ENCODE measurements at places on chromosomes 16 and 17.

DNA sequence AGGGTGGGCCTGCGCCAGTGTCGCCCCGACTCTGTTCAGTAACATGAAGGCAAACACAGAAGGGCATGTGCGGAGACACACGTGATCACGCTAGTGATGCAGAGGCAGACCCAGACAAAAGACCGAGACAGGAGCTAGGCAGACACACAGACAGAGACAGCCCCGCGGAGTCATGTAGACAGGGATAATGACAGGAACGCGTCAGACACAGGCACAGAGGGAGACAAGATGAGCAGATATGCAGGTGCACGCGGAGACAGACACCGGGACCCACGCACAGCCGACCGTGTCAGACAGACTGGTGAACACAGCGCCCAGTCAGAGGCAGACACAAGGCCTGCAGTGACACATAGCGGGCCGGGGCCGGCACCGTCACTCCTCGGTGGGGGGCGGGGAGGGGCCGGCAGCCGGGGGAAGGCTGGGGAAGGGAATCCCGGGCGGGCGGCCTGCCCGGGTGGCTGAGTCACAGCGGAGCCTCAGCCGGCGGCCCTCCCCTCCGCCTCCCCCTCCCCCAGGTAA is 7.4 kb downstream of the KDM6B start:
- peak; percentile 75 for DNase-seq

DNA sequence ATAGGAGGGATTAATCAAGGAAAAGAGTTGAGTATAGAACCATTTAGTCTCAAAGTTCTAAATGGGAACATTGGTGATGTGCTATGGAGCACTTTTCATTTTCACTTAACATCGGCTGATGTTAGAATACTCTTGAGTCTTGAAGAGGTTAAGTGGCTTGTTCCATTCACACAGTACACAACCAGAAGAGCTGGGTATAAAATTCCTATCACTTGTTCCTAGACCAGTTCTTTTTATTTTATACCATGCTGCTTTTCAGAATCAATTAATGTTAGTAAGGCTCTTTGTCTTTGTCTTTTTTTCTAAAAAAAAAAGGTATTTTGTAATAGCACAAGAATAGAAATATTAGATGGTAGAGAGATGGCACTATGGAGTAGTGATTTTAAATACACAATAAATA is 1.7 kb upstream of the KRTAP1-1 start:
- no peak for DNase-seq

DNA sequence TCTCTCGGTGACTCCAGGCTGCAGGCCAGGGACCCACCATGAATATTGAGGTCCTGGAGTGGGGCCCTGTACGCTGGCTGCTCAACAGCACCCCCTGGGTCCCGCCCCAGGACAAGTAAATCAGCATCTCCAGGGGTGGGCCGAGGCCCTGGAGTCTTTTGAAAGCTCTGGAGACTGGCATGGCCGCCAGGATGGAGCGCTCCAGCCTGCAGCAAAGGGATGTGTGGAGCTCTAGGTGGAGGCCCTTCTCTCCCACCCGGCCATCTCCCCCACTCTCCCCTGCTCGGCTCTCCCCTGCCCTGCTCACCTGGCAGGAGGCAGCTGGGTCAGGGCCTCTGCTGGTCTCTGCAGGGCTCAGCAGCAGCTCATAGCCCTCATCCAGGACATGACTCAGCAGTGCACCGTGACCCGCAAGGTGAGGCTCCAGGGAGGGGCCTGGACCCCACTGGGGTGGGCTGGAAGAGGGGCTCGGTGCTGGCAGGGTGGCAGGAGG is 16.6 kb downstream of the SGSH start:
- DNase-seq, result no peak

- no peak for DNase-seq
These were observed 6.9 kb upstream of the ACTG1 start for GRCh38 chr17:81519284-81520020.

DNA sequence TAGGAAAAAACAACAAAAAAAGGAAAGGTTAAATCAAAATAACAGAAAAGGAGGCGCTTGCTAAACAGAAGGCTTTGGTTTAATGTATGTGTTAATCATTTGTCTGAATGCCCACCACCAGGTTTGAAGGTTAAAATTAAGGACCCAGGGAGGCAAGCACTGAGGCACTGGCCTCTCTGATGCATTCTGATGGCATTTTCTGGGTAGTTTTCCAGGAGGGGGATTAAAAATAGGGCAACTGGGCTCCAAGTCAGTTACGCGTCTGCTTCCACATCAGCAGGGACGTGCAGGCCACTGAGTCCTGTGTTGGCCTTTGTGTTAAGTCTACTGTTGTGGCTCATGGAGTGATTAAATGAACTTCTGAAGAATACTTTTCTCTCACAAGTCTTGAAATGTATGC is 26.9 kb downstream of the MARF1 start:
- no peak for DNase-seq

- DNase-seq, result no peak
These were observed 1.0 kb upstream of the ENDOV start for GRCh38 chr17:80413771-80414507.

DNA sequence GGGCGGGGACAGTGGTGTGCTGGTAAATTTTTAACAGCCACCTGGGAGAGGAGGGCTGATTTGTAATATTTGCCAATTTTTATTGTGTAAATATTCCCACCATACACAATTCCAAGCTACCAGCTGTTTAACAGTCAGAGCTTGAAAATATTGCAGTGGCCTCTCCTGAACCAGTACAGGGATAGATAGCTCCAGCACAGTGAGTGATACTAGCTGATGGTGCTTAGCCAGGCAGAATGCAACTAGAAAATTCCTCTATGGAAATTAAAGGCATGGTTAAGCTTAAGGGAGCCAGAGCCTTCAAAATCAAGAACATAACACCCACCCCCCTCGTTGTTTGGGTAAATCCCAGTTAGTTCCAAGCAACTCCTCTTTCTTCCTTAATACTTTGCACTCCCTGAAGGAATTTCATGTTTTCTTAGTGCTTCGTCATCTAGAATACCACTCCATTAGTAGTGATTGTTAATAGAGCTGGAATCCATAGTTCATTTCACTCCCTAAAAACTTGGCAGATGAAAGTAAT is 96.6 kb downstream of the CYB561 start:
- no peak for DNase-seq

DNA sequence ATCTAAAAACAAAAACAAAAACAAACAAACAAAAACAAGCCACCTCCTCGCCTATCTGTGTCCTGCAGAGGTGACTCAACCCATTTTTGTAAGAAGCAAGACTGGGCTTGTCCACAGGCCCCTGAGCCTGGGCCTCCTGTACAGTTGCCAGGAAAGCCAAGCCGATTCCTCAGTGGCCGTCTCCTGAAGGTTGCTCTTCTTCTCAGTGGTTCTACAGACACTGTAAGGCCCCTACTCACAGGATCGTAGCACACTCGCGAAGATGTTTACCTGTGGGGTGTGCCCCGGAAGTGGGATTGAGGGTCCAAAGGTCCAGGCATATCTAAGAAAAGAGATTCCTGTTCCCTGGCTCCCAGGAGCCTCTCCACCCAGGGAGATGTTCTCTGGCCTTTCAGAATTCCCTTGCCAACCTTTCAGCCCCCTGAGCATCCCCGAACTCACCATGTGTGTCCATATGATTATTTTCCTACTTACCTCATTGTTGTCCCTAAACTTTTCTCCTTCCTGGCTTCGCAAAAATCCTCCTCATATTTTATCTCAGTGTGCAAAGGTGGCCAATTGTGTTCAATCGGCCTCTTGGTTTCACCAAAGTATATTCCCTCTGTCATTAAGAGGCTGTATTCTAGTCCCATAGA is 7.5 kb upstream of the CES3 start:
- DNase-seq, result no peak

- no peak for DNase-seq
These were observed 3.0 kb downstream of the MRPL38 start for GRCh38 chr17:75901727-75902126.

DNA sequence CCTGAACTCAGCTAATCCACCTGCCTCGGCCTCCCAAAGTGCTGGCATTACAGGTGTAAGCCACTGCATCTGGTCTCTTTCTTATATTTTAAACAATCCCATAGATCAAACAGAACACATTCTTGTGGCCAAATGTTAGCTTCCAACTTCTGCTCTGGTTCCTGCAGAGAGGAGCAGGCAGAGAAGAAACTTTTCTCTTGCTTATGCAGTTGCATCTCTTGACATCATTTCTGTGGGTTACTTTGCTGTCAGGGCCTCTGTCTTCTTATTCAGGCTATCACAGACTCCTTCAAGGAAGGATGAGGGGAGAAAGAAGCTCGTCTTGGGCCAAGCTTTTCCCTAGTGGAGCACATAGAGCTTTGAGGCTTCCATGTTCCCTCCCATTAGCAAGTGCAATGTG is 7.8 kb downstream of the HSD17B2 start:
- DNase-seq, result no peak

DNA sequence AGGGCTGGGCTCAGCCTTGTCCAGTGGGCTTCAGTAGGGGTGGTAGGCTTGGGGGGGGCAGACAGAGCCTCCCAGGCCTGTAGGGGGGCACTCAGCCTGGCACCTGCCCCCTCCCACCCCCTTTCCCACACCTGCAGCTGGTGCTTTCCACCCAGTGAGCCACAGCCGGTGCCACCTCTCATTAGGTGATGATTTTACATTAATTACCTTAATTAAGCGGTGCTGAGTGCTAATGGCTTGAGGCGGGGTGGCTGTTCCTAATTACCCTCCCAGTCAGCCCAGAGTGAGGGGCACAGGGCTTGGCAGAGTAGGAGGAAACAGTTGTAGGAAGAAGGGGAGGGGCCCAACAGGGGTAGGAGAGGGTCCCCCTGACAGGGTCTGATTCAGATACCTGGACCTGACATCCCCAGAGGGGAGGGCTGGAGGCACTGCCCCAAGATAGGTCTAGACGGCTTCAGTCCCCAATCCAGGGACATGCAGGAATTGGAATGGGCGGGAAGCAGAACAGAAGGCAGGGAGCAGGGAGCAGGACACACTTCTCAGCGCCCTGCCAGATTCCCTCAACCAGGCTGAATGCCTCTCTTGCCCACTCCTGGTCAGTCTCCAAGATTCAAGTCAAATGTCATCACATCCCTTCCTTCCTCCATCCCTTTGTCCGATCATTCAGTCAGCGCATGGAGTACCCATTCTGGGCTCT is 26.5 kb upstream of the PHF12 start:
- DNase-seq, result no peak

DNA sequence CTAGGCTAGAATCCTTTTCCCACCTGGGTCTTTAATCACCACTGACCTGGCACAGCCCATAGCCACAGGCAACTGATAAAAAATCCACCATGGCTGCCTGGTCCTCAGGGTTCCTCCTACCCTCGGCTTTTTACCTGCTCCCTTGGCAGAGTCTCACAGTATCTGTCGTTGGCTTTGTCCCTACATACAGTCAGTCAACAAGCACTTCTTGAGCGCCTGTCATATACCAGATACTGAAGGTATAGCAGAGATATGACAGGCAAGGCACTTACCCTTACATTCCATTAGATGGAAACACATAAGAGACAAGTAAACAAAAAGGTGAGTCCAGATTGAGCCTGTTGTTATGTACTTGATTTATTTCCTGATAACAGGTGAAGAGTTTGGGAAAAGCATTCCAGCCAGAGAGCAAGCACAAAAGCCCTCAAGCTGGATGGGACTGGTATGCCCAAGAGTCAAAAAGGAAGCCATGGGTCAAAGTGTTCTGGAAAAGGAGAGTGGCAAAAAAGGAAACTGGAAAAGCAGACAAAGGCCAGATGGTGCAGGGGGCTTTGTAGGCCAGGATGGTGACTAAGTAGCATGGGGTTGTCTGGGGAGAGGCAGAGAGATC is 247.0 kb downstream of the CHD9NB start:
- DNase-seq, result no peak

DNA sequence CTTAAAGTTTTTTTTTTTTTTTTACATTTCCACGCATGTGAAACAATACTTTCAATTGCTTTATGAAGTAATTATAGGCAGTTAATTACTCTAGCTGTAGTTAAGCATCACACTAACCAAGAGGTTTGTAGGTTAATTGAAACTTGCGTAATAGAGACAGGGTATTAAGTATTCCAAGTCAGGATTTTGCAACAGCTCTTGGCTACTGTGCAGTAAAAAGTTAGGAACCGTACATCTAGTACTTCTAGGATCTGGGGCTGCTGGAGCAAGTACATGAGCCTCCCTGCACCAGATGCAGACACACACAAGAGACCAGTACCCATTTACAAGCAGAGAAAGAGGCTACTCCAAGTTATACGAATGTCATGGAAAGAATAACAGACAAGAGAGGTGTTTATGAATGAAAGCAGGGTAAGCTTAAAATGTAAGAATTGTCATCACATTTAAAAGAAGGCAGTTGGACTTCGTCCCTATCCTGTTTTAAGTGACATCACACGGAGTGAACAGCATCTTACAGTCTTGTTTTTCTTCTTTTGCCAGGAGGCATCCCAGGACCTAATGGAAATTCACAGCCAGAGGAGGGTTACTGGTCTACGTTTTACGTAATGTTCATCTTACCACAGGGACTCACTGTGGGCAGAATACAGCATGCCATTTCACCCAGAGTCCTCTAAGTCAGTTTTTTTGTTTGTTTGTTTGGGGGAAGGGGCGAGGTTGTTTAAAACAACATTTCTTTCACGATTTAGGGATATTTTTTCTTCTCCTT is 379.6 kb upstream of the PSMD7 start:
- DNase-seq, result no peak

- DNase-seq, result no peak
These were observed 48.6 kb downstream of the CDRT4 start for GRCh38 chr17:15418781-15419180.

GRCh38 chr16:27471661-27472060 is 69.7 kb downstream of the IL21R start:
- no peak for DNase-seq

- no peak for DNase-seq
These were observed 19.0 kb upstream of the ITPRIPL2 start for GRCh38 chr16:19094542-19095365.

DNA sequence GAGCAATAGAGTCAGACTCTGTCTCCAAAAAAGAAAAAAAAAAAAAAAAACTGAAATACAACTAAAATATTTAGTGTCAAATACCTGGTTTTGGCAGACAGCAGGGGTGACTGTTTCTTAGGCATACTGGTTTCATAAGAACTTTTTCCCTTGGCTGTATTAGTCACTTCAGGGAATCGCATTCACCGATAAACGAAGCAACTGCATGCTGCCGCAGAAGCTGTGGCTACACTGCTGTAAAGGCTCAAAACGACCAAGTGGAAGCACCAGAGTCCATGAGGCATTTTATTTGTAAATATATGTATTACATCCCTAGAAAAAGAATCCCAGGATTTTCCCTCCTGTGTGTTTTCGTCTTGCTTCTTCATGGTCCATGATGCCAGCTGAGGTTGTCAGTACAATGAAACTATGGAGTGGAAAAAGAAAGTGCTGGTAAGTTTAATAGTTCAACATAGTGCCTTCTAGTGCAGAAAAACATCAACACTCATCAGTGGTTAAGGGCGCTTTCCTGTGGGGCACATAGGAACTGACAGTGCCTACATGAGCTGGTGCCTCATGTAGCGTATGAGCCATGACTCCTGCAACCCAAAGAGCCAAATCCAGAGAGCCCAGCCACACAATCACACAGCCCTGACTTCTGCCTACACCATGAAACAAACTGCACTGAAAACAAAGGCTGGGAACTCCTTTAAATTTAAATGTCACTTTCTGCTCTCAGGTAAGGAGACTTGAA is 7.3 kb downstream of the RPS15A start:
- no peak for DNase-seq

DNA sequence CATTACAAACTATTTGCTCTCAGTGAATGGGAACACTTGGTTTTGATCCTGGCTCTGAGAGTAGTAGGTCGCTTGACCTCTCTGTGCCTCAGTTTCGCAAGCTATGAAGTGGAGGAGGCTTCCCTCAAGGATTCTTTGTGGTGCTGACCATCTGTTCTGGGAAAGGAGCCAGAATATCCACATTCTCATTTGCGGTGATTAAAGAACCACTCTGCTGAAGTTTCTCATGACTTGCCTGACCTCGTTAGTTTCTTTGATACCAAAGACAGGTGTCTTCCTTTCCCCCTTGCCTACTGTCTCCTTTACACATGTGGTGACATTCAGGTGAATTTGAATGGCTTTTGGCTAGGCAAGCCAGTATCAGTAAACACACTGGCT is 116.0 kb downstream of the SNX29 start:
- no peak for DNase-seq

All from stimulated activated CD8-positive, alpha-beta memory T cell treated with anti-CD3 and anti-CD28 coated beads, Interleukin-15, amount 100 ng/mL, for 24 hours (primary cell).